Bronchial epithelial cell (primary cell): ENCODE measurements at places on chromosomes 3 and 15. TPM values are rescaled to one million over a fixed set of nuclear protein-coding genes. Genes with fewer than 3 reads are reported as not detected.

Gene GOLGA6L7
- not detected in 2 replicates for total RNA-seq

Gene SPTSSB
- 3.9 and 6.3 TPM in 2 replicates for total RNA-seq

Gene EPHA6
- 0.26 and 0.64 TPM in 2 replicates for total RNA-seq

Gene AEN
- 31.7 and 48.4 TPM in 2 replicates for total RNA-seq

Gene FRMD5
- 1.3 and 2.0 TPM in 2 replicates for total RNA-seq

Gene SCG5
- total RNA-seq = 3.7 and 11.8 TPM in 2 replicates

Gene MYEF2
- total RNA-seq = 1.8 and 8.8 TPM in 2 replicates

Gene TMEM266
- total RNA-seq = under 0.01 TPM in 2 replicates

Gene IL5RA
- total RNA-seq = not detected in 2 replicates

Gene MASP1
- total RNA-seq = 0.13 and 3.9 TPM in 2 replicates

Gene CTXND1
- not detected in 2 replicates for total RNA-seq

Gene DAPK2
- total RNA-seq = 0.53 and 3.3 TPM in 2 replicates

Gene PARP15
- 0.13 and 0.26 TPM in 2 replicates for total RNA-seq

Gene TPRG1
- total RNA-seq = 1.6 and 2.4 TPM in 2 replicates

Gene AHSG
- total RNA-seq = 0.13 TPM in 1 of 2 replicates, not detected in the other

Gene CPEB1
- total RNA-seq = under 0.01 TPM in 2 replicates

Gene SYNPR
- not detected in 2 replicates for total RNA-seq

Gene C3orf22
- total RNA-seq = not detected in 2 replicates

Gene STRC
- total RNA-seq = 0.38 and 0.53 TPM in 2 replicates

Gene SMCO1
- total RNA-seq = not detected in 2 replicates

Gene SLC51B
- not detected in 2 replicates for total RNA-seq

Gene GPR62
- total RNA-seq = not detected in 2 replicates

Gene CTDSPL2
- 49.0 and 77.4 TPM in 2 replicates for total RNA-seq

Gene NEO1
- total RNA-seq = 10.5 and 13.4 TPM in 2 replicates

Gene NPAP1
- not detected in 2 replicates for total RNA-seq

Gene EXD1
- total RNA-seq = under 0.01 and 0.13 TPM in 2 replicates

Gene IQCF5
- total RNA-seq = 0.53 TPM in 1 of 2 replicates, not detected in the other

Gene CTXN2
- total RNA-seq = not detected in 2 replicates

Gene CPLX3
- not detected in 2 replicates for total RNA-seq

Gene NEK10
- total RNA-seq = 1.0 and 1.1 TPM in 2 replicates

Gene SMAD6
- 0.79 TPM in 1 of 2 replicates, not detected in the other for total RNA-seq

Gene RBM15B
- total RNA-seq = 30.5 and 36.1 TPM in 2 replicates

Gene CDHR4
- not detected in 2 replicates for total RNA-seq

Gene LSAMP
- total RNA-seq = 0.26 TPM in 1 of 2 replicates, not detected in the other

Gene CCDC9B
- total RNA-seq = 12.1 and 17.3 TPM in 2 replicates

Gene SLC24A5
- total RNA-seq = not detected in 2 replicates

Gene RTP3
- total RNA-seq = not detected in 2 replicates

Gene SCN5A
- total RNA-seq = under 0.01 TPM in 1 of 2 replicates, not detected in the other

Gene AMIGO3
- total RNA-seq = not detected in 2 replicates

Gene ABCF3
- 40.0 and 54.2 TPM in 2 replicates for total RNA-seq

Gene CCK
- 1.1 and 2.7 TPM in 2 replicates for total RNA-seq

Gene NMB
- total RNA-seq = 1.1 and 1.5 TPM in 2 replicates

Gene C3orf49
- not detected in 2 replicates for total RNA-seq

Gene FBXW12
- total RNA-seq = not detected in 2 replicates

Gene GTF2A2
- 19.0 and 37.9 TPM in 2 replicates for total RNA-seq

Gene TRH
- not detected in 2 replicates for total RNA-seq

Gene CYP8B1
- total RNA-seq = not detected in 2 replicates

Gene CYP11A1
- not detected in 2 replicates for total RNA-seq

Gene CYB561D2
- total RNA-seq = 18.9 and 22.1 TPM in 2 replicates

Gene SPINK8
- total RNA-seq = not detected in 2 replicates

Gene HGD
- under 0.01 and 0.38 TPM in 2 replicates for total RNA-seq

Gene CFAP100
- not detected in 2 replicates for total RNA-seq

Gene SNURF
- 4.7 and 37.9 TPM in 2 replicates for total RNA-seq

Gene TEX55
- total RNA-seq = not detected in 2 replicates

Gene ASB14
- total RNA-seq = not detected in 2 replicates

Gene IQGAP1
- total RNA-seq = 163 and 276 TPM in 2 replicates

Gene HMCES
- 30.5 and 35.6 TPM in 2 replicates for total RNA-seq

Gene EOMES
- total RNA-seq = not detected in 2 replicates

Gene PROK2
- total RNA-seq = not detected in 2 replicates
